ENCODE measurements at places on chromosomes 11 and 22.

DNA sequence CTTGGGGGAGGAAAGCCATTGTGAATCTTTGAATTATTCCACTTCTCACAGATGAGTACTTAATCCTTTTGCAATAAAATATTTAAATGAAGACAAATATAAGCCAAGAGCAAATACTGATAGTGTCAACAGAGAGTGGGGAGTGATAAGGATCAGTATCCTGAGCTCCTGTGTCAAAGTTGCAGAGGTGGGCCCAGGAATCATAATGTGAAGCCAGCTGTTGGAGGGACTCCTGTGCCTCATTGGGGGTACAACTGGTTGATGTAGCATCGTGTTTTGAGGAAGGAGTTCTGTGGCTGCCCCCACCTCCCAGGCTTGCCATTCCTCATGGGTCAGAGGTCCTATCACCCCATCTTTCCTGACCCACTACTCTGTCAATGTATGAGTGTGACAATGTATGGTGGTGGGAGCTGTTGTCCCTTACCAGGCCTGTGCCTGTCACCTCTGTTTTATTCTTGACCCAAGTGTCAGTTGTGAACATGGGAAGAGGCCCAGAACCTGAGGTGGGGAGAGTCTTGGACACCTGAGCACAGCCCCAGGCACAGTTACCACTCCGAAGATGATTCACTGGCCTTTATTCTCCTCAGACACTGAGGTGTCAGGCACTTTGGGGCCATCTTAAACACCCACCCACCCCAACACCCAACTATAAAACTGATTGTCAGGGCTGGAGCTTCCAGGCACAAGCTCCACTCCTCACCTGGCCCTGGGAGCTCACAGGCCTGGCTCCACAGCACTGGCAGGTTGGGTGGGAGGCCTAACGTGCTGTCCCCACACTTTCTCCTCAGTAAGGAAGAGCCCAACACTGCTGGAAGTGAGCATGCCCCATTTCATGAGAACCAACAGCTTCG is 38.4 kb downstream of the KCNQ1OT1 start:
- no peak for DNase-seq

DNA sequence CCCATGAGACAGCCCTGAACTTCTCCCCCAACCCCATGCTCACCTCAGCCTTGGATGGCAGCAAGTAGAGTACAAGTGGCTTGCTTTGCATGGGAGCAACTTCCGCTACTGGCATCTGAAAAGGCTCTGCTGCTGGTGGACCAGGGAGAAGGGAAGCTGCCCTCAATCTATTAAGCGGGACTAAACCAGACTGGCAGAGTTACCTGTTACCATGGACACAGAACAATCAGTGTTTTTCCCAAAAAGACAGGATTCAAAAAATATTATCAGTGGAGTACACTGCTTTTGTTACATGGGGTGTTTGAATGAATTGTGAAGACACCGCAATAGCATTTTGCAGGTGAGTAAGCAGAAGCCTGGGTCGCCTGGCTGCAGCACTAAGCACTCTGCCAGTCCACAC is 631.4 kb upstream of the B3GAT1 start:
- no peak for DNase-seq

DNA sequence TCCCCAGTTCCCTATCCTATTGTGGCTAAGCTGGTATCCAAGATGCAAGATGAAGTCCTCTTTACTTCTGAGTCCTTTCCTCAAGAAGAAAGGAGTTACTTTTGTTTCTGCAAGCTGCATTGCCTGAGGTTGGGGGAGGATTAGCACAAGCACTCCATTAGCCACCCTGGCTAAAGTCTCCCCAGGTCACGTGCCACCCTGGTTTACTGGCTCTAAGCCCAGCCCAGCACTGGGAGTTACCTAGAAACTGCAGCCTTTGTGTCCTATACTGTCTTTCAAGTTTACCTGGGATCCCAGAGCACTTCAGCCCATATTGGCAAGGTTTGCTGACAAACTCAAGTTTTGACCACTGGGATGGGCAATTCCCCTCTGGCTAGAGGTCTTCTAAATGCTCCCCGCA is 78.4 kb upstream of the DBX1 start:
- DNase-seq: no peak

GRCh38 chr11:111526501-111526900 is 11.9 kb downstream of the HOATZ start:
- DNase-seq: no peak

DNA sequence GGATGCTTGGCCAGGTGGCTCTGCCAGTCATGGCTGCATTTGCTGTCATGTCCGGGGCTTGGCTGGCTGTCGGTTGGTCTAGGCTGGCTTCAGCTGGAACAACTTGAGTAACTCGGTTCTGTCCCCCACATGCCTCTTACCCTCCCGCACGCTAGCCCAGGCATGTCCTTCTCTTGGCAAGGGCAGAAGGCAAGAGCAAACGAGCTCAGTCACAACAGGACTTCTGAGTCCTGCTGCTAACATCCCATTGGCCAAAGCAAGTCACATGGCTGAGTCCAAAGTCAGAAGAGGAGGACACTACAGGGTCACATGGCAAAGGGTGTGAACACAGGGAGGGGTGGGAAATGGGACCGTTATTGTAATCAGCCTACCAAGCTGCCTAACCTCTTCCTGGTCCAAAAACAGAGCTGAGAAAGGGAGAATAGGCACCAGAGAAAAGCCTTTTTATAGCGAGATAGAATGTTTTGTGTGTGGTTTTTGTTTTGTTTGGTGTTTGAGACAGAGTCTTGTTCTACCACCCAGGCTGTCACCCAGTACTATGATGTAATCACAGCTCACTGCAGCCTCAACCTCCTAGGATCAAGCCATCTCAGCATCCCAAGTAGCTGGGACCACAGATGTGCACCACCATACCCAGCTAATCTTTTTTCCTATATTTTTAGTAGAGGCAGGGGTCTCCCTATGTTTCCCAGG is 81.9 kb downstream of the MN1 start:
- no peak for DNase-seq

DNA sequence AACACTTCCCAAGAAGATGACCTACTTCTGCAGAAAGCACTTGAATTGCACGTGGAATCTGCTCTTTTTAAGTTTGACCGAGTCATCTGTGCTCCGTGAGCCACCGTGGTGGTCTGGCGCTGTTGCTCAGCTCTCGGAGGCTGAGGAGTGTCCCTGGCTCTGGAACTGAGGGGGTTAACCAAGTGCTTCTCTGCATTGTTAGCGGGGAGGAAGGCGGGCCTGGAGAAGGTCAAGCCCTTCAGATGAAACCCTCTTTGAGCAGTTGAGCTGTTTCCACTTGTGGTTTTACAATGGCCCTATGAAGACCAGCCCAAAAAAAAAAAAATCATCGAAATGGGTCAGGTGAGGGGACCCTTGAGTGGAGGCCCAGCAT is 286.4 kb downstream of the NTM start:
- no peak for DNase-seq

DNA sequence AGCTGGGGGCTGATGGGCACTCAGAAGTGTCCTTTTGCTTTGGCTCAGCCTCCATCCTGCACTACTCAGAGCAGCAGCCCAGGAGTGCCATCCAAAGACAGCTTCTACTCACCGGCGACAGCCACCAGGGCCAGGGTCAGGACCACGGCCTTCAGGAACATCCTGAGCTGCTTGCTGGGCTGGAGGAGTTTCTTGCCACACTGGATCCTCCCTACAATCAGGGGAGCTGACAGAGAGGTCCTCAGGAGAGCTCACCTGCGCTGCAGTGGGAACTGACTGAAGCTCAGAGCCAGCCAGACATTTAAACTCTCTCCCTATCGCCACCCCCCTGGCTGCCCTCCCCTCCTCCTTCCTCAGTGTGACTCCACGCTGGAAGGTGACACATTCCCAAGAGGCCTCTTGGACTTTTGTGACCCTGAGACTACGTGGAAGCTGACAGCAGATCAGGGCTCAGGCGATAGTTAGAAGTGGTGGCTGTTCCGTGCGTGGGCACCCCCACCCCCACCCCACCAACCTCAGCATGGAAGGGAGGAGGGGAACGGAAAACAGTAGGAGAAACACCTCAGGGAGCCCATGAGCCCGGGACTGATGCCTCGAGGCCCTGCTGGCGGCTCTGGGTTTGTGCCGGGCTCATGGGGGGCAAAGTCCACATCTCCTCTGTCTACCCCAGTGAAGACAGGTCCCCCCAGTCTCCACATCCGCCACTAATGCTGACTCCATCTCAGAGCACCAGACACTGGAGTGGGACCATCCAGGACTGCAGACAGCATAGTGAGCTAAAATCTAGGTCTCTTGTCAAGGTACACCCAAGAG is at the start of gene APOA4:
Gene APOA4, minus strand, starts transcription at position 274 of the 813 bp plus-strand sequence. Its CDS starts 113 bp downstream, at position 161.
- DNase-seq: no peak

DNA sequence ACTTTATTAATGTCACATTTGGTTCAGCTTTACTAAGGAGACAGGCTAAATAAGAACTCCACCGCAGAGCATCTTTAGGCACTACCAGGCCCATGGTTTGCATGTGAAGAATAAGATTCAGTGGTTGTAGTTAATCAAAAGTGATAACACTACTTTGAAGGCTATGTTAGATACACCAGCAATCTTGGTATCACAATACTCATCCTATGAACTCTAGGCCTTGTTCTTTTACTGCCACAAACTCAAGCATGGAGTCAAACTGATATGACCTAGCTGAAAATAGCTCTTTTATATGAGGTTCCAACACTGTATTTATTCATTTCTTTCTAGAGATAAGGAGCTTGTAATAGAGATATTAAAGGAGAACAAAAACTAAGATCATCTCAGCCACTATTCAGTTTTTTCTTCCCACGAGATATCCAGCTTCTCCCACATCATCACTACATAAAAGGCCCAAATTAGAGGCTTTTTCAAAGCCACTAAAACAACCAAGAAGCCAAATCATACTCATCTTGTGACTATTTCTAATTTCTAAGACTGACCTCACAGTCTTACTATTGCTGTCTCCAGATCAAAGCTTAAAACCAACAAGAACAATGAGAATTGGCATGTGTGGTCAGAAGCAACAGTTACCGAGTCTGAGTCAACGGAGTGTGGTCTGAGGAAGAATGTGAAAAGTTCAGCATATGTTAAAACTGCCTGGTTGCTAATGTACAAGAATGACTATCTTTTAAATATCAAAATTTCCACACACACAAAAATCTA is 25.1 kb upstream of the GUCY1A2 start:
- no peak for DNase-seq

- DNase-seq: no peak
These were observed 1.0 kb upstream of the PANX1 start for GRCh38 chr11:94127638-94128037.

All from left renal pelvis (tissue), 4 donors.